ENCODE measurements at places on chromosomes 5 and 9.

DNA sequence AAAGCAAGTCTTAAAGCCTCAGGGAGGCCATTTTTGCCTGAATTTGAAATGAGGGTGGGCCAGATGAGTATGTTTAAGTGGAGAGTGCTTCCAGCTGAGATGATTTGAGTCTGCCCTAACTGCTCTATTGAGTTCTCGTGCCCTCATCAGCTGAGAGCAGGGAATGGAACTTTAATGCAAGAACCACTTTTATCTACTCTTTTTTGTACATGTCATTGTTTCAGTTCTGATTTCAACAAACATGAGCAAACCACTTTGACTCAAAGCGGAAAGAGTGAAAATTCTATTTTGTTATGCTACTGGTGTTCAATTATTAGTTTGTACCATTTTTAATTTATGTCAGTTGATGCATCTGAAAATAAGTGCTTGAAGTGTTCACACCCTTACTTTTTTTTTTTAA lies 35.8 kb downstream of the DCAF10 start:
- DNase-seq = no peak

GRCh38 chr9:6551136-6551535 lies 94.4 kb downstream of the GLDC start:
- DNase-seq = no peak

GRCh38 chr9:129509533-129509928 lies 111.4 kb downstream of the C9orf50 start:
- peak; percentile 29 for DNase-seq

DNA sequence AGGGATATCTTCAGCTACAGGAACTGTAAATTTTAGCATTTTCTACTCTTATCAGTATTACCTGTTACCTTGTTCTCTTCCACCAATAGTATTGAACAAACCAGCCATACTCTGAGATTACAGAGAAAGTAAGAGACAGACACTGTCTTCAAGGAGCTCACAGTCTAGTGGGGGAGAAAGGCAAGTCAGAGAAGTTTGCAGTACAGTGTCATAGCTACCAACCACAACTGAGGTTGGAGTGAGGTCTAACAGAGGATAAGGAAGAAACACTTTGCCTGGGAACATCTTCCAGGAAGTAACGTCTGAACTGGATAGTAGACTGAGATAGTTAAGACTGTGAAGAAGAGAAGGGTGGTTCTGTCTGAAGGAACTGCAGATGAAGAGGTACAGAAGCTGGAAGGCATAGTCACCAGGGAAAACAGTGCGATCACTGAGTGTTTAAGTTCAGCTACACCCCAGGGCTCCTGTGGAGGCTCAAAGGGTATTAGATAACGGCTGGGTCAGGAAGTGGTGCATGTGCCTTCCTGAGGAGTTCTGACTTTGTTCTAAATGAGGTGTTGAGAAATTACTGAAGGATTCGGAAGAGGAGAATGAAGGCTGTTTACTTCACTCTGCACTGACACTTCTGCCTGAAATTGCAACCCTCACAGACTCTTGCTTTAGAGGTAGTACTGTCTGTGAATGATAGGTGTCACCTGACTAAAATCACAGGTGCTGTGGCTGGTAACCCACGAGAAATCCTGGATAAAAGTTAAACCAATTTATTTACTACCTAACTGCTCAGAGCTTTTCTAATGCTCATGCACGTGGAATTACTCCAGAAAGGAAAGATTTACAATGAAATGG lies 841.6 kb downstream of the MAT2B start:
- DNase-seq = no peak

All from RCC 7860 (cell line).